ENCODE measurements at places on chromosomes 3 and 15.

DNA sequence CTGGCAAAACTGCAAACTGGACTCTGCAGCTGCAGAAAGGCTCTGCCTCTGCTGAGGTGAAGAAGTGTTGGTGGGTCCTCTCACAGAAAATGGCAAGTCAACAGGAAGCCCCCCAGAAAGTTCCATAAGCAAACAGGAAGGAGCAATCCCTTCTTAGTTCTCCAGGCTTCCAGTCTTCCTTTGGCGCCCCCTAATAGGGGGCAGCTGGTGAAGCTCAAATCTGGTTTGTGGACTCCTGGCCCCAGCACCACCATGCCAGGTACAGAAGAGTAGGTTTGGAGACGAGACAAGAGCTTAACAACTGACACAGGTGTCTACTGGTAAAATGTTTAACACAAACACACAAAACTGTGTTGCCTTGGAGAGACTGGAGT, 35.5 kb downstream of the LEO1 start:
- DNase-seq = no peak

DNA sequence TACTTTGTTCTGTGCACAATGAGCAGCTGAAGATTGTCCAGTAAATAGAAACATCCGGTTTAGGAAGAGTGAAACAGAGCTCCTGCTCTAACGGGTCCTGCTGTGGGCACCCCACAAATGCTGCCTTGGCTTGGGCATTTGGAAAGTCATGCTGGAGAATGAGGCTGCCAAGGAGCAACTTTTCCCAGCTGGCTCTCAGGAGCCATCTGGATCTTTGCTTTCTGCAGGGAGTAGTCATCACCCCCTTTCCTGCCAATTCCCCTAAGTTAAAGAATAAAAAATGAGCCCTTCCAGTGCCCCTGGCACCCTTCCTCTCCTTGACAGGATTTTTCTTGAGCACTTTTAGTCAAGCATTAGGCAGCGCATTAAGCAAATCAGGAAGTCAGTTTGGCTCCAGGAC, 90.0 kb downstream of the FAM43A start:
- DNase-seq = no peak

GRCh38 chr3:7710284-7710683, 791.3 kb upstream of the LMCD1 start:
- no peak for DNase-seq

GRCh38 chr15:53506370-53506769, 253.1 kb downstream of the WDR72 start:
- no peak for DNase-seq

- DNase-seq = peak; percentile 14
These were observed 4.7 kb downstream of the RRP9 start for GRCh38 chr3:51937014-51937413.

- no peak for DNase-seq
These were observed 48.6 kb upstream of the ATOSA start for GRCh38 chr15:52727815-52728214.

GRCh38 chr15:101110681-101111569, 140.9 kb downstream of the CHSY1 start:
- DNase-seq = no peak

- DNase-seq = no peak
These were observed 527.9 kb upstream of the NAALADL2 start for GRCh38 chr3:174331095-174331800.

GRCh38 chr3:122063908-122064307, 8.7 kb downstream of the CD86 start:
- DNase-seq = no peak

DNA sequence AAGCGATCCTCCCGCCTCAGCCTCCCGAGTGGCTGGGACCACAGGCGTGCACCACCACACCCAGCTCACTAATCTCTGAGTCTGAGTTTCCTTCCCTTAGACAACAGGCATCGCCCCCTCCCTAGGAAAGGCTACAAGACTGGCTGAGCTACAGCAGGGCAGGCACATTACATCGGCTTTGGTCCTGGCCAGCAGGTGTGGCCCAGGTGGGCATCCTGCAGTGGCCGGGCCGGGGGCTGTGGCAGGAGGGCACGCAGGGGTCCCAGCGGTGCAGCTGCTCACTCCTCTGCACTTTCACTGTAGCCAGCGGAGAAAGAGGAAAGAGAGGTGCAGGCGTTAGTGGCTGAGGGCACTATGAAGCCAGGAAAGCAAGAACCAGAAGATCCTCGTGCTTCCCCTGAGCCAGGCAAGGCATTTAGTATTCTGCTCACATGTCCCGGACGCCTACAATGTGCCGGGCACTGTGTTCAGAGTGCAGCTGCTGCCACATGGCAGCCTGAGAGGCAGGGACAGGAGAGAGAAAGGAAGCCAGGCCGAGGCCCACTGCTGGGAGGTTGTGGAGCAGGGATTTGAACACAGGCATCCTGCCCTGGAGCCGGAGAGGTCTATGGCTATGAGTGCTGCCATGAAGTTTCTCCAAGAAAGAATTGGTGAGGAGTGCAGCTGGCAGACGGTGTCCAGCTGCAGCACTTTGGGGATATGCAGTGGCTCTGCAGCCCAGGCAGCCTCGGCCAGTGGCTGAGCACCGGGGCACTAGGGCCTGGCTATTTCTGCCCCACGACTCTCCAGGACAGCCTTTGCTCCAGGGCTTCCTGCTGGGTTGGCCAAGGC, 22.3 kb downstream of the GRIP2 start:
- DNase-seq = no peak

DNA sequence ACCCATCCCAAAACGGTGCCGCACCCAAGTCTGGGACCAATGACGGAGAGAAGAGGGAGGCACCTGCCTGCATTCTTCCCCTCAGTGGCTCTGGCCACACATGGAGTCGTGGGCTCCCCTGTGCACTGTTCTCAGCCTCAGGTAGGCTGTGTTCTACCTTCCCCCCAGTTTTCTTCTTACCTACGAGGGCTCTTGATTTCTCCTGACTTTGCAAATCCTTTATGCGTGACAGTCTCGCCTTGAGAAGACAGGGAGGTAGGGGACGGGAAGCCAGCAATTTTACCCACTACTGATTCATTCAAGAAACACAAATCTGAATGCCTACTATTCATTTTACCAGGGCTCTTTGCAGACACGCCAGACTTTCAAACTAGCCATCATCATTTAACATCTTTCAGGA, 261.3 kb upstream of the NSMCE3 start:
- DNase-seq = no peak

- no peak for DNase-seq
These were observed 155.9 kb downstream of the PEX5L start for GRCh38 chr3:179880868-179881267.

DNA sequence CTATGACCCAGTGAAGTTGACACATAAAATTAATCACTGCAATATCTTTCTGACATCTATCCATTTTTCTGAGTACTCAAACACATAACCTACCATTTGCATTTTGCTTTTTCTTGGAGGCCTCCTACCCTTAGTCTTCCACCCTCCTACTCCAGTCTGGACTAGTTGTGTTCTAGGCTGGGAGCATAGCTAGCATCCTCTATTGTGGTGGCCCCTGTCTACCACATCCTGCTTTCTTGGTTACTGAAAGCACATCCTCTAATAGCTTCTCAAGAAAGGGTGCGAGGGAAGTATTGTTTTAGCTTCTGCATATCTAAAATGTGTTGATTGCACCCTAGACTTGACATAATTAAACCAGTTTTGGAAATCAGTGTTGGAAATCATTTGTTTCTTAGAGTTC, 176.5 kb downstream of the THSD4 start:
- no peak for DNase-seq

GRCh38 chr15:78750566-78750965, 60.7 kb downstream of the ADAMTS7 start:
- no peak for DNase-seq

GRCh38 chr3:22729981-22730380, 473.1 kb upstream of the UBE2E2 start:
- DNase-seq = no peak

DNA sequence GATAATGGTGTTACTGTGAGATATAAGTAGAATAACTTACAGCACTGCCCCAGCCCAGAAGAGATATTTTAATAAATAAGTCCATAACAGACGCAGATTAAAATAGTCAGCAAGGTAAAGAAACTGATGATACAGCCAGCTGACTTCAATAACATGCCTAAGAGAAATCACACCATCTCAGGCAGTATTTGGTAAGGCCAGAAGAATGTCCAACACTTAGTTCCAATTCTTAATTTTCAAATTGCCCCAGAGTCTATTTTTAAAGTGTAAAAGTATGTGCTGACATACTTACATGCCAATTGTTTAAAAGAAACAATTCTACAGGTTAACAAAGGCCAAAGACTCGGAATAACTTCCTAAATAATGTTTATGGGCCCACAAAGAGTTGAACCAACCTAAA, 1.6 kb downstream of the GNB4 start:
- DNase-seq = no peak

DNA sequence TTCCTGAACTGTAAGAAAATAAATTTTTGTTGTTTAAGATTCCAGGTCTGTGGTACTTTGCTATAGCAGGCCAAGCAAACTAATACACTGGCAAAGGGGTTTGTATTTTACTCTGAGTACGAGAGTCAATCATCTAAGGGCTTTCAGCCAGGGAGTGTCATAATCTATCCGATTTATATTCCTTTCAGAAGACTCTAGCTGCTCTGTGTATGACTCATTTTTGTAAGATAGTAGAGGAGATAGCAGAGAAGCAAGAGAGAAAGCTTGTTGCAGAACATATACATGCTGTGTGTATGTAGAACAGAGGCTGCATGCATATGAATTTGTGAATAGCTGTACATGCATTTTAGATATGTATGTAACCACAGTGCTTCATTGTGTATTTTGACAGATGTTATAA, 577.9 kb upstream of the EPHA6 start:
- no peak for DNase-seq

- no peak for DNase-seq
These were observed 127.6 kb downstream of the SOX2 start for GRCh38 chr3:181839039-181839915.

- DNase-seq = no peak
These were observed 19.4 kb upstream of the PRR20G start for GRCh38 chr3:127307112-127307835.

DNA sequence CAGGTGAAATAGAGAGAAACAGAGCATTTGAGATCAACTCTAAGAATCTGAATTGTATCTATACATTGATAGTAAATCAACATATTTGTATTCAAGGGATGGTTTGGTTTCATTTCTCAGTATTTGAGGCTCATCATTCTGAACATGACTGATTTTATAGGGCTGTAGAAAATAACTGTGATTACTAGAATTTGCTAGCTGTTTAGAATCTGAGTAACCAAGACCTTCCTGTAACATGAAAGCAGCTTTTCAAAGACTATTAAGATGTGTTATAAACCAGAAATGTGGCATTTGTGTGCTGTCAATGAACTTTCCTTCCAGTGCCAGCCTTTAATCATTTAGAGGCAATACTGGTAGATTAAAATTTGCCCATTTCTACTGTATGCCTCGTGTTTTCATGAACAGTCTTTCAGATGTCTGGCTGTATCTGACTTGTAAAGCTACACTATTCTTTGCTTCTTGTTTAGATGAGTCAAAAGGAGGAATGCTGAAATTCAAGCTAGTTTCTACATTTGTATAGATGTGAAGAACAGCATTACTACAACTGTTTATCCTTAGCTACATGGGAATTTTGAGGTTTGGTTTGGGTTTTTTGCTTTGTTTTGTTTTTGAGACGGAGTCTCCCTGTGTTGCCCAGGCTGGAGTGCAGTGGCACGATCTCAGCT, 137.3 kb upstream of the BHLHE40 start:
- no peak for DNase-seq

GRCh38 chr3:121667333-121667732, 6.6 kb upstream of the HCLS1 start:
- DNase-seq = no peak

DNA sequence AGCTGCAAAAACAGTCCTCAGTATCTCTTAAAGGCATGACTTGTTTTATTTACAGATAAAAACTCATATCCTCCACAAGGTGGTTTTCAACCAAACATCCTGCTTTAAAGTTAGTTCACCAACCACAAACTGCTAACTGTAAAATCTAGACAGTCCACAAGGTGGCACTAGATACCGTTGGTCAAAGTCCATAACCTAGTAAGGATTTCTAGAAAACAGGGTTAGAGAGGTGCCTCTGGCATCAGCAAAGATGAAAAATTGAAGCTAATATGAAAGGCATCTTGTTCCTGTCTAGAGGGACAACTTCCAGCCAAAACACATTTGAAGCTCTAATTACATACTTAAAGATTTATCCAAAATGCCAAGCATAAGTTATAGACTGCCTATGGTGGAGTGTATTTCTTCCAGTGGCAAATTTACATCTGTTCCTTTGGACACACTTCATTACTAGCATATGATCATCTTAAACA, 56.0 kb downstream of the ZMAT3 start:
- peak; percentile 80 for DNase-seq

- DNase-seq = no peak
These were observed 49.9 kb downstream of the DHX36 start for GRCh38 chr3:154274348-154274747.

- no peak for DNase-seq
These were observed 176.0 kb downstream of the KCNMB2 start for GRCh38 chr3:178712247-178712646.

Measured in EL (cell line).